ENCODE measurements at places on chromosomes 2 and 18.

GRCh38 chr2:240787521-240788472 lies 32.2 kb downstream of the KIF1A start:
- DNase-seq = no peak

GRCh38 chr2:24176326-24176725 lies 1.5 kb downstream of the FAM228A start:
- DNase-seq = no peak

DNA sequence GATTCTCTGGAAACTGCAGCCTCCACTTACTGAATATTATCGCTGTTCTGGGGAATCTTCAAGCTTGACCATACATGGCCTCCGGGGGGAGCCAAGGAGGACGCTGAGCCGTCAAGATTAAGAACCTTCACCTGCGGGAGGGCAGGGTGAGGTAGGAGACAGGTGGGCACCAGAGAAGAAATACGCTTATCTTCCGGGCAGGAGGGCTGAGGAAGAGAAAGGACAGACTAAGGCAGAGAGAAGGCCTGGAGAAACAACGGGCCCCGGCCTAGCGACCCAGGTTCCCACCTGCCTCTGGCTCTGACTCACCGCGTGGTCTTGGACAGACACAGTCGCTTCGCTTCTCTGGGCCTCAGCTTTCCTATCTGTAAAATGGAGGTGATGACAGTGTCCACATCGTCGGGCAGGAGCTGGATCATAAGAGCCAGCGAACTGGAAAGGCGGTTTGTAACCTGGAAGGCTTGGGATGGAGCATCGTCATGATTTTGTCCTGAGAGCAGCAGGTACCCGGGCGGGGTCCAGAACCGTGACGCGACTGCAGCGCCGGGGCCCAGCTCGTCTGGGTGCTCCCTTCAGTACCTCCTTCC lies 659 bp downstream of the ZNF142 start:
- no peak for DNase-seq

- no peak for DNase-seq
Measured at GRCh38 chr2:194104687-194105086, 1552.3 kb upstream of the SLC39A10 start.

- no peak for DNase-seq
Measured at GRCh38 chr18:56321470-56321869, 316.9 kb downstream of the TXNL1 start.

GRCh38 chr2:37454851-37455762 lies 110.7 kb downstream of the QPCT start:
- DNase-seq = no peak

DNA sequence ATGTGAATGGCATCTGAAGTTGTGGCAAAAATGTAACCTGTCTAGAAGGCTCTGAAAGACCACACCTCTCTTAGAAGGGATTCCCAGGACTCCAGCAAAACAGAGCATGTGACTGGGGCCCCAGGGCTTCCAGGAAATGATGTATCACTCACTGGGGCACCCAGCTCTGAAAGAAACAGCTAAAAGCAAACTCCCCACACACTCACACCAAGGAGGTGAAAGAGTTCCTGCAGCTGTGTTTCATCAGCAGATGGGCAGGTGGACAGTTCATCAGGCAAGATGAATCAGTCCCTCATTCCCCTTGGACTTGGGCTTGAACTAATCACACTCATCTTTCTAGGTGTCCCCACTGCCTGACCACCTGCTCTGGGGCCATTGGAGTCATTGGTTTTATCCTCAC lies 76.2 kb downstream of the CCBE1 start:
- DNase-seq = no peak

GRCh38 chr2:239259603-239260298 lies 141.1 kb downstream of the HDAC4 start:
- DNase-seq = no peak

Data from anterior cingulate cortex (tissue), 58 donors.